ENCODE measurements at places on chromosomes 7 and 10. TPM values are rescaled to one million over a fixed set of nuclear protein-coding genes. Genes with fewer than 3 reads are reported as not detected.

GRCh38 chr7:113267885-113268284 is 149.5 kb upstream of the SMIM30 start:
- DNase-seq, result no peak

- no peak for DNase-seq
Observed at GRCh38 chr7:17593819-17594419, 295.5 kb downstream of the AHR start.

- no peak for DNase-seq
Observed at GRCh38 chr7:148537435-148537834, 53.1 kb upstream of the C7orf33 start.

GRCh38 chr7:154195266-154195665 is 143.1 kb downstream of the DPP6 start:
- DNase-seq, result no peak

DNA sequence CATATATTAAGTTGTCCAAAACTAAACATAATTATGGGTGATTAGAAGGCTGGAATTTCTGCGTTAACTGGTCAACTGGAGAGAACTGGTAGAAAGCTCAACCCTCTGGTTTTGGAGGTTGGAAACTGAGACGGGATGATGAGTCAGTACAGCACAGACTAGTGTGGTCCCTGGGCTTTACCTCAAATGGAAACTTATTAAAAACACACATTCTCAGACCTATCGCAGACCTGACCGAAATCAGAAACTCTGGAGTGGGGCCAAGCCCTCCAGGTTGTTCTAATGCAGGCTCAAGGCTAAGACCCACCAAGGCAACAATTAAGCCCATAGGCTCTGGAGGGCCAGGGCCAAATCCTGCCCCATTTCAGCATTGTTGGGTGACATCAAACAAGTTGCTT is 136.9 kb downstream of the KCNMA1 start:
- no peak for DNase-seq

- no peak for DNase-seq
Observed at GRCh38 chr10:110002801-110003523, 4.8 kb upstream of the ADD3 start.

DNA sequence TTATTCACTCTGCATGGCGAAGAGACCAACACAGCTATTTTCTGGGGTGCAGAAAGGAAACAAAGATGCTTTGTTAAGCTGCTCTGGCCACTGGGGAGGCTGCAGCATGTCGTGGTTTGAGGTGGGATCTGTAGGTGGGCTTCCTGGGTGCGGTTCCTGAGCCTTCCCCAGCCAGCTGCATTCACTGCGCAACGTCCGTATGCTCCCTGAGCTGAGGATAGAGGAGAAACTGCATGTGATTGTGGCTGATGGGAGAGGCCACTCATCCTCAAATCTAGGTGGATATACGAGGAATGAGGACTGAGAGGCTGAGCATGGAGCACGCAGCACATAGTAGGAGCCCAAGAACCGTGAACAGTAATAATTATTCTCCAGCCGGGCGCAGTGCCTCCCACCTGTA is 9.9 kb upstream of the DNAAF5 start:
- DNase-seq, result no peak

DNA sequence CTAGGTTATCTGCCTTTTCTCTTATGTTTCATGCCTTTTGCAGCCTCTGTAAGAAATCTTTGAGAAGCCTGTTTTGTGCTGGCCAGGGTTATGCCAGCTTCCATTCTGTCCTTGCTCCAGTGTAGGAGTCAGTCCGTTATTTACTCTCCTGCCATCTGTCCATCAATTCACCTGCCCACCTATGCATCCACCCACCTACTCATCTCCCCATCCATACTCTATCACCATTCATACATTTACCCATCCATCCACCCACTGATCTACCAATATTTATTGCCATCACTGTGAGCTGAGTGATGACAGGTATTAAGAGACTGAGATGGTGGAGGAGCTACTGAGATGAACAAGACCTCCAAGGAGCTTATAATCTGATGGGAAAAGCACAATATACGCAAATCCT is 12.7 kb upstream of the PPIF start:
- DNase-seq, result no peak

DNA sequence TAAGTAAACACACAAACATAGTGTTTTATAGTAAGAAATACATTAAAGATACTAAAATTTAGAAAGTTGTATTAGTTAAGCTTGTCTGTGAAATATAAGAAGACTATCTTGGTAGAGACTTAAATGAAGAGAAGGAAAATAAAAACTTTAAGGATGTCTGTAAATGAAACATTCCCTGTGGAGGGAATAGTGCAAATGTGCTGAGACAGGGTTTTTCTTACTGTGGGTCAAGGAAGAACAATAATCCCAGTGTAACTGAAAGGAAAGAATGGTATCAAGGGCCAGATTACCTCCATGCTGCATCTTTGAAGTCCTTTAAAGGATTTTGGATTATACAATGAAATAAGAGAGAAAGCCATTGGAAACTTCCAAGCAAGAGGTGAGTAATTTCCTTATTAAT is 547.5 kb upstream of the PCDH15 start:
- no peak for DNase-seq

DNA sequence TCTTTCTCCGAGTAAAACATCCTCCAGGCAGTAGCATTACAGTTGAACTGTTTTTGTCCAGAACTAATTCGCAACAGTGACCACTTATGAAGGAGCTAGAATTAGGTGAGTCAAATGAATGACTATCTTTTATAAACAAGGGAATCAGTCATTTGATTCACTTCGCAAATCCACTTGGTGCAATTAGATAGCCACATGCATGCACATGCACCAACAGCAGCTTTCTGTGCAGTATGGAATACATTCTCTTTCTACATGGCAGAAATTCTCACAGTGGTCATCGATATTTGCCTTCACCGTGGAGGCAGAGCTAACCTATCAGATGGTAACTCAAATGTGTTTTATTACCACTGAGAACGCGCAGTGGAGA is 118.8 kb downstream of the CDK6 start:
- no peak for DNase-seq

DNA sequence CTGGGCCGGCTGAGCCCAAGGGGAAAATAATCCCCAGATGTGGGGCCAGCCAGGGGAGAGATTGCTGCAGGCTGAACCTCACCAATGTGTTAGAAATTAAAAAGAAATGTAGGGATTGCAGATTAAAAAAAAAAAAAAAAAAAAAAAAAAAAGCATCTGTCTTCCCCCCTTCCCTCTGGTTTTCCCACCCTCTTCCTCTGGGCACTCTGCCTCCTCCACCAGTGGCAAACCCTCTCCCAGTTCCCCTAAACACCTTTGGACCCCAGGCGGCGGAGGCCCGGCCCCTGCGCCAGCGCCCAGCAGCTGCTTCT is 7.1 kb downstream of the MNX1 start:
- no peak for DNase-seq

- DNase-seq, result no peak
Observed at GRCh38 chr10:3006093-3006492, 61.3 kb upstream of the PFKP start.

DNA sequence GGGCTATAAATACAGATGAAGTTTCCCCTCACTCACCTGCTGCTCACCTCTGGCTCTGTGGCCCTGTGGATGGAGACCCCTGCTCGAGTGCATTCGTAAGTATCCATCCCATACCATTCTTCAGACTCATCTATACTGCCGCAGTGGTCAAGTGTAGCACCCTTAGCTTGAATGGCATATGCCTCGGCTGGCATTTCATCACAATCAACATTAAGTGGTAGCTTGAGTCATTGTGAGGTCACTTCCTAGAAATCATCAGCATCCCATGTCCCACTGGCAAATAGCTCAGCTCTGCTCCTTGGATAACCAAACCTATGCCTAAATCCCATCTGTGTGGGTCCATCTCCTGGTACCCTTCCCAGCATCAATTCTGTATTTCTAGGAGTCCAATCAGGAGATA is 38.2 kb downstream of the MDH2 start:
- DNase-seq, result no peak

DNA sequence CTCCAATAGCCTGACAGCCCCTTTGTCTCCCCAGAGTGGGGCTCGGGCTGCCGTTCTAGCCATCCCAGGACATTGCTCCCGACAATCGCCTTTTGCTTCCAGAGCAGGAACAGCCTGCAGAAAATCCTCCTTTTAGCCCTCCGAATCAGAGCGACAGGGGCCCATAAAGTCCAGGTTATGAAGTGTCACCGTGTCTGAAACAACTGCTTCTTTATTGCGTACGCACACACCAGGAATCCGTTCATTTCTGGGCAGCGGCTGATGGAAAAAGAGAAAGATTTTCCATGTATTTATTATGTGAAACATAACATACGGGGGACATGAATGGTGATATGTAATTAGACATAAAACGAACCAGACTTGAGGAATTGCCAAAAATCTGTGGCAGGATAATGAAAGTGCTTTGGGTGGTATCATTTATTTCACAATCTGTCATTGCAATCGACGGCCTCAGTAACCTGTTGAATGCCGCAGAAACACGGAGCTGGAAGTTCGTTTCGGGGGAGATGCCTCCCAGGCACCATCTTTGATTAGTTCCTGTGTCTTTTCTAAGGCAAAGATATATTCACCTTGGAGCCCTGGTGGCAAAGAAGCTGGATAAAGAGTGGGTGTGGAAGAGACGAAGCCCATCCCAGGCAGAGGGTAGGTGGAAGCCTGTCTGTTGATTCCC is 48.1 kb downstream of the FAM241B start:
- DNase-seq, result no peak

GRCh38 chr10:282294-283139 is 147.3 kb downstream of the ZMYND11 start:
- DNase-seq, result no peak

DNA sequence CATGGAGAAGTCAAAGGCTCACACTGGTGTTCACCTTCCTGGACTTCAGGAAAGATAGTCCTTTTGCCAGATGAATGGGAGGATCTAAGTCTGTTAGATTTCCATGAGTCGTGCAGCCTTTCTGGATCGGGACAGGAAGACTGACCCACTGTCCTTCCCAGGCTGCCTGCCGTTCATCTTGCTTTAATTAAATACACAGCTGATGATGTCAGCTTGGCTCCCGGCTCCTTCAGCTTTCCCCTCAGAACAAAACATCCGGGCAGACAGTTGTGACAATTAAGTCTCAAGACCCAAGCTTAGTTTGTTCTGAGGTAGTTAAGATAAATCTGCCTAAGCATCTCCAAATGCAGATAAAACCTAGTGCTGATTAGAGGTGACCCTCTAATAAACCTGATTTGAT is 58.6 kb downstream of the AUTS2 start:
- no peak for DNase-seq

- no peak for DNase-seq
Observed at GRCh38 chr7:115585015-115585718, 445.4 kb downstream of the TFEC start.

DNA sequence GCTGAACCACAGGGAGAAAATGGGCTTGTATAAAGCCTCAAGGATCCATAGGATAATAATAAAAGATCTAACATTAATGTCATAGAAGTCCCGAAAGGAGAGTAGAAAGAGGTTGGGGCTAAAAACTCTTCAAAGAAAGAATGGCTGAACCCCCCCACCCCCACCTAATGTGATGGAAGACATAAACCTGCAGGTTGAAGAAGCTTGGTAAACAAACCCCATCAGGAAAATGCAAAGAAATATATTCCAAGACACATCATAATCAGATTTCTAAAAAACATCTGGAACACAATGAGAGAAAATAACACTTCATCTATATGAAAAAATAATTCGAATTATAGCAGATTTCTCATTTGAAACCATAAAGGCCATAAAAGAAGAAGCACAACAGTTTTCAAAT is 105.6 kb upstream of the BAIAP2L1 start:
- DNase-seq, result no peak

DNA sequence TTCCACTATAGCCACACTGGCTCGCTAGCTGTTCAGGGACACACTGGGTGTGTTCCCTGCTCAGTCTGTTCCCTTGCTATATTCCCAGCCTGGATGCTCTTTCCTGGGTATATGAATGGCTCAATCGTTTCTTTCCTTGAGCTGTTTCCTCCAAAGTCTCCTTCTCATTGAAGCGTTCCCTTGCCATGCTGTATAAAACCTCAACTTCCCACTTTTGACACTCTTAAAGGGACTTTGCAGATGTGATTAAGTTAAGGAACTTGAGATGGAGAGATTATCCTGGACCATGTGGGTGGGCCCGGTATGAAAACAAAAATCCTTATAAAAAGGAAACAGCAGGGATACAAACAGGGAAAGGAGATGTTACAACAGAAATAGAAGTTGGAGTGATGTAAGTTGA is 973.1 kb downstream of the LRMDA start:
- no peak for DNase-seq

- no peak for DNase-seq
Observed at GRCh38 chr7:151486074-151486473, 33.6 kb downstream of the RHEB start.

- peak; percentile 29 for DNase-seq
Observed at GRCh38 chr7:29239638-29240037, 45.1 kb downstream of the CHN2 start.

GRCh38 chr10:133481657-133482056 is 27.9 kb downstream of the SCART1 start:
- no peak for DNase-seq

GRCh38 chr10:6838118-6838517 is 258.0 kb upstream of the PRKCQ start:
- no peak for DNase-seq

DNA sequence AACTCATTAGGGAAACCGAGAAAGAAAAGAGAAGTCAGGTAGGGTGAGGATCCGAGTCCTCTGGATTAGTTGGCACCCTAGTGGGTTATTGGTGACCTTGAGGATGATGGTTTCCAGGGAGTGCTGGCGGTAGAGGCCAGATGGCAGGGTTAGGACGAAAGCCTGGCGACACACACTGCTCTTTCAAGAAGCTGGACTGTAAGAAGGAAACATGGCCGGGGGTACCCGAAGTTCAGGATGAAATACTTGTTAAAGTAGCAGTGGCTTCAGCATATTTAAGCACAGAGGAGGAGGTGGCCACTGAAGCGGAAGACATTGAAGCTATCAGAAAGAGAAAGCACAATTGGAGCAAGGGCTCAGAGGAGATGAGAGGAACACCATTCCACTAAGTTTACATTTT is 224.6 kb downstream of the RELN start:
- no peak for DNase-seq

PON1 gene
- not detected for total RNA-seq

GFRA1 gene
- total RNA-seq, result not detected

OPALIN gene
- not detected for total RNA-seq

TUBAL3 gene
- total RNA-seq, result not detected

LRWD1 gene
- total RNA-seq, result 19.5 TPM

TMEM213 gene
- total RNA-seq, result 0.73 TPM

CADPS2 gene
- not detected for total RNA-seq

USP6NL gene
- 0.83 TPM for total RNA-seq

C10orf105 gene
- 0.33 TPM for total RNA-seq

All from activated CD4-positive, alpha-beta memory T cell treated with anti-CD3 and anti-CD28 coated beads, Interleukin-2, amount 10 ng/mL, durations not matched to agents 7 days and 5 days (primary cell).